ENCODE measurements at places on chromosomes 12 and 14.

DNA sequence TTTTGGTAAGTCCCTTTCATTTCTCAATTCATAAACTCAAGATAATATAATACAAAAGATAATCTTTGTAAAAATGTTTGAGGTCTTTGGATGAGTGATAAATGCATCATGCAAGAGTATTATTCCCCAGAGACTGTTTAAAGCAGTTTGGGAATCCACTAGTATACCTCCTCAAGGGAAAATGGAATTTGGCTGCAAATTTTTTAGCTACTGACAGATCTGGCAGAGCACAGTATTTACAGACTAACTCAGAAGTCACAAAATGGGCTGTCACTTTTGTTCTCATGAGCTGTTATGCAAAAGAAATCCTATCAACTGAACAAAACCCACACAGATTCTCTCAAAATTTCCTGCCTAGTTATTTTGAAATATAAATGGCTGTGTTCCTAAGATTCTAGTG lies 9.9 kb downstream of the SPIC start:
- no peak for DNase-seq

DNA sequence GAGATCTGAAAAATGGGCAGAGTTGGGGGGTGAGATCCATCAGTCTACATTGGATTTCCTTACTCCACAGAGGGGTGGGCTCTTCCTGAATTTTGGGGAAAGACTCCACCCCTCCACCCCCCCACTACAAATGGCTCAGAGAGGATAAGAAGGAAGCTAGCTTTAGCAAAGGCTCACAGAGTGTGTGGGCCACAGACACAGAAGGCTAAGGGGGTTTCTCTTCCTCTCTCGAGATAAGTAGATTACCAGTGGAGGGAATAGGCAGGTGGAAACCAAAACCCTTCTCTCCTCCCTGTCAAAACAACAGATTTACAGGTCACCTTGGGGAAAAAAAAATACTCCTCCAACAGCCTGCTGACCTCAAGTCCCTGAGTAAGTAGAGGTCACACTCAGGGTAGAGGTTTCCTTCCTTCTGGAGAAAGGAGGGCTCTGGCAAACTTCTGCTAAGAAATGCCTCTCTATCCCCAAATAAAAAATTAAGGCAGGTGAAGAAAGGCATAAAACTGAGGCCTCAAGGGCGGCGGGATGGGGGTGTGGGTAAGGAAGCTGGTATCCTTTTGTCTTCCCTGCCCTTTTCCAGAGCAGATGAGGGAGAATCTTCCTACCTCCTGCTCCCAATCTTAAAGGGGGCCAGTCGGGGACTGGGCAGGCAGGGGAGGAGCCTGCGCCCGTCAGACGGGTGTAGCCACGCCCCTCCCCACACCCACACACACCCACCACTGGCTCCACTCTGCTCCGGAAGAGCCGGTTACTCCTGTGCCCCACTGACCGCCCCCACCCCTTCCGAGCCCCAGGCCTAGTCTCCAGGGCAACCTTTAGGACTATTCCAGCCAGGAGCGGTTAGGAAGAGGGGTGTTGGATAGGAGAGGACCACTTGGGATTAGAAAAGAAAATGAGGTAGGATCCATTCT lies 1.9 kb upstream of the BAZ2A start:
- DNase-seq, result peak; percentile 26

DNA sequence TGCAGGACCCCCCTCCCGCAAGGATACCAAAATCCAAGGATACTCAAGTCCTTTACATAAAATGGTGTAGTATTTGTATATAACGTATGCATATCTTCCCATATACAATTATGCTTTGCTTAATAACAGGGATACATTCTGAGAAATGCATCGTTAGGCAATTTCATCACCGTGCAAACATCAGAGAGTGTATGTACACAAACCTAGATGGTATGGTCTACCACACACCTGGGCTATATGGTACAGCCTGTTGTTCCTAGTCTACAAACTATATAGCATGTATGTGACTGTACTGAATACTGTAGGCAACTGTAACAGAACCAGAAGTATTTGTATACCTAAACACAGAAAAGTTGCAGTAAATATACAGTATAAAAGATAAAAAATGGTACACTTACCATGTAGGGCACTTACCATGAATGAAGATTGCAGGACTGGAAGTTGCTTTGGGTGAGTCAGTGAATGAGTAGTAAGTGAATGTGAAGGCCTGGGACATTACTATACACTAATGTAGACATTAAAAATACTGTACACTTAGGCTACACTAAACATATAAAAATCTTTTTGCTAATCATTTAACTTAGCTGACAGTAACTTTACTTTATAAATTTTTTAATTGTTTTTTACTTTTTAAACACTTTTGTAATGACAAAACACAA lies 141.1 kb downstream of the SLC41A2 start:
- DNase-seq, result no peak

DNA sequence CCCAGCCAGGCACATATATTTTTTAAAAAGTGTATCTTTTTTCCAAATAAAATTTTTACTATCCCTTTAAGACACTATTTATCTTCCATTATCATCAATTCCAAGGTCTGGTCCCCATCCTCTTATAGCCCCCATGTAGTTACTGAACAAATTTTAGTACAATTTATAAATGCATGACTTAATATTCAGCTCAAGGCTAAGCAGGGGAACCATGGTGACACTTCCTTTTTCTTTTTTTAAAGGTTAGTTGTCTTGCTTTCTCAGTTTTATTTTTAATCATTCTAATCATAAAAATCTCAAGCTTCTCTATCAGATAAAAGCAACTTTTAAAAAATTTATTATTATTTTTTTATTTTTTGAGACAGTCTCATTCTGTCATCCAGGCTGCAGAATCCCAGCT lies 92.3 kb downstream of the TRAFD1 start:
- no peak for DNase-seq

GRCh38 chr12:78612190-78612589 lies 252.4 kb upstream of the SYT1 start:
- DNase-seq, result no peak

DNA sequence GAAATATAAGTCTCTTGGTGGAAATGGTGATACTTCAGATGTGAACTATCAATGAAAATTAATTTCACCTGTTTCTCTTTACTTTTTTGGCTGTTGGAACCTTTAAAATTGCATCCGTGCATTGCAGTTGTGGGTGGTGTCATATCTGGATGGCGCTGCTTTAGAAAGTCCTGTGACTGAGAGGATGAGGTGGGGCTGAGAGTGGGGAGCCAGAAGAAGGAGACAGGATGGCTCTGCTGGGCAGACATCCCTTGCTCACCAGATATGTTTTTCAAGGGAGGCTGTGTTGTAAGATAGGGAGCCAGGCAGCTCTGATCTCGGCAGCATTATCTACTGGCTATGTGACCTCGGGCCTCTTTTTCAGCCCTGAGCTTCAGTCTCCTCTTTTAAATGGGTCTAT lies 12.7 kb downstream of the ASB2 start:
- DNase-seq, result no peak

GRCh38 chr12:17528394-17528793 lies 561.6 kb downstream of the RERGL start:
- no peak for DNase-seq

DNA sequence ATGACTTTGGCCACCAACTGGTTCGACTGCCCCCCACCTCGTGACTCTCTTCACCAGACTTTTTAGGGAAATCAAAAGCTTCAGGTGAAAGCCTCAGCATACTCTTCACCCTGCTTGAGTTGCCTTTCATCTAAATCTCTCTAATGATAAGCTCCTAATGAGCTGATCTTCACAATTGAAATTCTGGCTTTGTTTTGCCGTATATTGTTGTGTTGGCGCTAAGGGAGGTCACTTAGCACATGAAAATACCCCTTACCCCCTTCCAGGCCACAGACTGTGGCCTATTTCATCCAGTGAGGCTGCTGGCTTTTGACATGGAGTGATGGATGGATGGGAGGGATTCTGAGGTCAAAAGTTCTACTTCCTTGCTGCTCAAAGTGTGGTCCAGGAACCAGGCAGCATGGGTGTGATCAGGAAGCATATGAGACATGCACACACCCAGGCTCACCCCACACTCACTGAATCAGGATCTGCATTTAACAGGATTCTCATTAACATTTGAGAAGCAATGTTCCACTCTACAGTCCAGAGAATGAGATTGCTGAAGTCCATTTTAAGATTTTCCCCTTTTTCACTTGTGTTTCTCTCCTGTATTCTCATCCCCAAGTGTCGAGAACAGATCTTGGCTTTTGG lies 131.4 kb downstream of the DACT1 start:
- no peak for DNase-seq

- DNase-seq, result no peak
Measured at GRCh38 chr12:1252758-1253157, 261.7 kb downstream of the ERC1 start.

DNA sequence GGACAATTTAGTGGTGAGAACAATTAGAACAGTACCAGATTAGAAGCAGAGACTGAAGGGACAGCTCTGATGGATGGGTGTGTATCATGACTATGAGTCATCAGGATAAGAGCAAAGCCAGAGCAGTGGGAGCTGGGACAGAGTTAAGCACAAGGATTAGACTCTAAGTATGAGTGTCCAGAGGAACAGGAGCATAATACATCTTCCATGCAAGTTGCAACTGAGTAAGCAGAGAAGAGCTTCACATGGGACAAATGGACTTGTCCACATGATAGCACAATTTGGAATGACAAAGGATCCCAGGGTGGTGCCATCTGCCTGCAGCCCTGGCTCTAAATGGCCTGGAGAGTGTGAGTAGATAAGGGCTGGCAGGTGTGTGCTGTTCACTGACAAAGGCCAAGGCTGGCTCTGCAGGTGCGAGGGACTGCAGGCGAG lies 226.4 kb upstream of the CAND1 start:
- no peak for DNase-seq

DNA sequence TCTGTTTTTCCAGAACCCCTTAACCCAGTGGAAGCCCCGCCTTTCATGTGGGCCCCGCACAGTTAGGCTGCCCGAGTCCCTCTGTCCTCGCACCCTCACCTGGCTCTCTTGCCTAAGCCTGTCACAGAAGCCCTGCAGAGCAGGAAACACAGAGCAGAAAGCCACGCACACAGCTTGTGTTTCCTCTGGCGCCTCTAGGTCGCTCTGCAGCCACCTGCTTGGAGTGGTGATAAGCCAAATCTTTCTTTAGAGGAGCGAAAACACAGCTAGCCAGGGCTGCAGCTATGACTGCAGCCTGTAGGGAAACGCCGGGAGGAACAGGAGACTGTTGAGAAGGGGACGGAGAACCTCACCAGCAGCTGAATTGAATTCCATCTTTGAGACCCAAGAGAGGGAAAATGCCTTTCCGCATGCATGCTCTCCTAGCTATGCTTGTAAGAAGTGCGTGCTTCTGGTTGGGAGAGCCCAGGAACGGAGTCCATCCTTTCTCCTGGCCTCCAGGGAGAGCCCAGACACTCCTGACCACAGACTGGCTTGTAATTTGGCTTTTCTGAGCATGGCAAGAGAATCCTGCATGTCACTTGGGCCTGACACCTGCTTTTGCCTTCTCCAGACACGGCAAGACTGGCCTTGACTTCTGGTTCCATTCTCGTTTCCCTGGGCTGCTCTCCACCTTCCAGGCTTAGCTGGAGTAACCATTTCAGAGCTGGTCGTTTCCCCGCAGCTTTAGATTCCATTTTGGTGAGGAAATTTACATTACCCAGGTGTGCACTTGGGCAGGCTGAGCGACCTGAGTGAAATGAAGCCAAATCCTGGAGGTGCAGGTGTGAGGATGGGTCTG lies 301.6 kb downstream of the CACNA1C start:
- no peak for DNase-seq

- DNase-seq, result no peak
Measured at GRCh38 chr14:50615552-50615951, 52.6 kb downstream of the SAV1 start.

DNA sequence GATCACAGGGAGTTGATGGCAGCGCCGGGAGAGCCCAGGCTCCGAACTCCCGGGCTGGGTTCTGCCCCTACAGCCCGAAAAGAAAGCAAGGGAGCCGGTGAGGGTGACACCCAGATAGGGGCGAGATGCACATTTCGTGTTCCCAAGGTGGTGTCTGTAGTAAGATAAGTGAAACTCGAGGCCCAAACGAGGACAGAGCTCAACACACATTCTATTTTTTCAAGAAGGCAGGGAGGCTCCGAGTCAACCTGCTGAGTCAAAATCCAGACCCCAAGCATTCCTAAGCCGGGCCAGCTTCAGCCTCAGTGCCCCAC lies 24.2 kb upstream of the YY1 start:
- DNase-seq, result no peak

- DNase-seq, result no peak
Measured at GRCh38 chr14:21097636-21098075, 799 bp downstream of the ZNF219 start.

- DNase-seq, result no peak
Measured at GRCh38 chr12:112557951-112558630, 139.3 kb downstream of the PTPN11 start.

GRCh38 chr14:69054030-69054429 lies 74.9 kb upstream of the ACTN1 start:
- no peak for DNase-seq

DNA sequence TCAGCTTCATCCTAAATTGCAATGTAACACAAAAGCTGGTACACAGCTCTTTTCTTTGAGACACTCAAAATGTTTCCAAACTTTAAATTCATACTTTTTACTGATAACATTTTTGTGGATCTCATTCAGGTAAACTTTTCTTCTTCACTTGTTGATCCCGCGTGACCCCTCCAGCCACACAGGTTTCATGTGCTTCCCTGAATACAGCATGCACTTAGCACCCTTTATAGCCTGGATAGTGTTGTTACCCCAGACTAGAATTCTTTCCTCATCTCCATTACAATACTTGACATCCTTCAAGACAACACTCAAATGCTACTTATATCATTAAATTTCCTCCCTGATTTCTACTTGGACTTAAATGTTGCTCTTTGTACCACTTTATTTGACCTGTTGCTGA lies 373.4 kb downstream of the RAD51B start:
- no peak for DNase-seq

- DNase-seq, result no peak
Measured at GRCh38 chr12:100567945-100568344, 5.5 kb upstream of the GAS2L3 start.

- DNase-seq, result no peak
Measured at GRCh38 chr12:80469681-80470080, 25.6 kb downstream of the PTPRQ start.

DNA sequence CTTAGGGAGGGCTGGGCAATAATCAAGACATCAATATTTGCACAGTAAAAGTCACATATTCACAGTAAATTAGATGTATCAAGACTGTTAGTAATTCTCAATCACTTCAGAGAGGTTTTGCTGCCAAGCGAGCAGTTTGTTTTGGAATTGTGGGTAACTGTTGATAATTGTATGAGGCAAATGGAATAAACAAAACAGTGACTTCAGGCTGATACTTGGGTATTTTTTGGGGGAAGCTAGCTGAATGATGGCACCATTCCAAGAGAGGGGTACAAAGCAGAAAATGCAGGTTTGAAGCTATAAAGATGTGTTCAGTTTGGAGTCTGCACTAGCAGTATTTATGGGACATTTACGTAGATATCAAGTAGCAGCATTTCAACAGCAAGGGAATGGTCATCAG lies 232.8 kb upstream of the ATP2B1 start:
- no peak for DNase-seq

DNA sequence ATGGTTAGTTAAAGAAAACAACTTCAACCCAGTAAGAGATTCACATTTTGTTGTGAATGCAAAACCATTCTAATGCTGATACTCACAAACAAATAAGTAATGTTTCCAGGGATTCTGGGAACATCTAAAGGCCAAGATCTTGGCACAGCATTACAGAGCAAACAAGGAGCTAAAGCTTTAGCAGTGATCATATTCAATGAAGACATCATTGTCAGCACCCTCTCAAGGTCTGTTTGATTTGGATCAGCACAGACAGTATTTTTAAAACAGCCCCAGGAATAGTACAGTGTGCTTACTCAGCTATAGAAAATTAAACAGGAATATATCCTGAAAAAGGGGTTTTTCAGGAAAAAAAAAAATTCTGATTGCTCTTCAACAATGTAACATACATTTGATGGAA lies 71.4 kb downstream of the TMEM260 start:
- no peak for DNase-seq
